ENCODE measurements at places on chromosomes 3 and 15.

DNA sequence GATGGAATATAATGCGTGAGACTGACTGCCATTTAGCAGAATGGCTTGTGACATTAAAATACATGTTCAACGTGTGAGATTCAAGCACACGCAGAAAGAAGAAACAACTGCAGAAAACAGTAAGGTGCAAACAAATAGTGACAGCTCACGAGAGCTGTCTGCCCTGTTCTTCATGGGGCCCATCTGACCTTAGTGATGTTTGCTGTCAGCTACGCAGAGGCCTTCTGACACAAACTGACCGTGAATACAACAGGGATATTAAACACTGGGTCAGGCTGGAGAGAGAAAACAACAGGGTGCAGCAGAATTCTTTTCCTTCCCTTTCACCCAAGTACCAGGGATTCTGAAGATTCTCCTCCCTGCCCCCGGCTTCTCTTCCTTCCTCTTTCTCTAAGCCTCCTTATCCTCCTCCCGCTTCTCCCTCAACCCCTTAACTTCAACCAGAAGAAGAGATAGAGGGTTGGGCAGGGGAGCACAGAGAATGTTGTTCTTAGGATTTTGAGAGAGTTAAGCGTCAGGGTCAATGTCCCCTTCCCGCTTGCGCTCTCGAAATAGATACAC, 2.1 kb downstream of the TNFAIP8L3 start:
- no peak for DNase-seq

DNA sequence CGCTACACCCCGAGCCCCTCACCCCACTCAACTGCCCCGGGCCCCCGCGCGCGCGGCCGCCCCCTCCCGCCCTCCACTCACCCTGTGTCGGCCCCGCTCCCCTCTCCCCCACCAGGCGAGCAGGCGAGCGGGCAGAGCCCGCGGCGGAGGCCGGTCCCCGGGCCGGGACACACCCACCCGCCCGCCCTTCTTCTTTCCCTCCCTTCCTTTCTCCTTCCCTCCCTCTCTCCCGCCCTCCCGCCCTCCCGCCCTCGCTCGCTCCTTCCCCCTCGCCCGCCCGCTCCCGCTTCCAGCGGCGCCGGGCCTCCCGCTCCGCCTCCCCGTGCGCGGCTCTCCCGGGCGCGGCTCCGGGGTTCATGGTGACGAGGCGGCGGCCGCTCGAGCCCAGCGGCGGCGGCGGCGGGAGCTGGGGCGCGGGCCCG, at the start of gene CTDSPL:
CTDSPL (plus strand) TSS at position 261 of the 422 bp plus-strand sequence. CDS start 320 bp downstream, outside the sequence.
- no peak for DNase-seq

GRCh38 chr15:77983708-77984445, 93.6 kb downstream of the TBC1D2B start:
- DNase-seq: no peak

GRCh38 chr15:64523240-64523639, 62.9 kb downstream of the ZNF609 start:
- DNase-seq: no peak

- no peak for DNase-seq
These were observed 10.3 kb upstream of the MUSTN1 start for GRCh38 chr3:52845157-52845556.

DNA sequence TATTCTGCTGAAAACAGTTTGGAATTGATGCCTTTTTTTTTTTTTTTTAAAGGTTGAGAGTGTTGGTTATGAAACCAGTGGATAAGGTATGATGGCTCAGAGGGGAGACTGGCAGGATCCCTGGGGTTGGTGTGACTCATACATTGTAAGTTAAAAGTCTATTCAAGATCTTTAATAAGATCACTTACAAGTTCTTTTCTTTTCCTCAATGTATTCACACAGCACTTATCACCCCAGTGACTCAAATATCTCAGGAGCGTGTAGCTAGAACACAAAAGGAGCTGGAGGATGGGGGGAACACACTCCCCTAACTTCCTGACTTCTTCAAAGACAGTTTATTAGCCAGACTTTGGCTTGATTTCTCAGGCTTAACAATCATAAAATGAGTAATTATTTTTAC, 285.3 kb downstream of the SV2B start:
- DNase-seq: no peak

DNA sequence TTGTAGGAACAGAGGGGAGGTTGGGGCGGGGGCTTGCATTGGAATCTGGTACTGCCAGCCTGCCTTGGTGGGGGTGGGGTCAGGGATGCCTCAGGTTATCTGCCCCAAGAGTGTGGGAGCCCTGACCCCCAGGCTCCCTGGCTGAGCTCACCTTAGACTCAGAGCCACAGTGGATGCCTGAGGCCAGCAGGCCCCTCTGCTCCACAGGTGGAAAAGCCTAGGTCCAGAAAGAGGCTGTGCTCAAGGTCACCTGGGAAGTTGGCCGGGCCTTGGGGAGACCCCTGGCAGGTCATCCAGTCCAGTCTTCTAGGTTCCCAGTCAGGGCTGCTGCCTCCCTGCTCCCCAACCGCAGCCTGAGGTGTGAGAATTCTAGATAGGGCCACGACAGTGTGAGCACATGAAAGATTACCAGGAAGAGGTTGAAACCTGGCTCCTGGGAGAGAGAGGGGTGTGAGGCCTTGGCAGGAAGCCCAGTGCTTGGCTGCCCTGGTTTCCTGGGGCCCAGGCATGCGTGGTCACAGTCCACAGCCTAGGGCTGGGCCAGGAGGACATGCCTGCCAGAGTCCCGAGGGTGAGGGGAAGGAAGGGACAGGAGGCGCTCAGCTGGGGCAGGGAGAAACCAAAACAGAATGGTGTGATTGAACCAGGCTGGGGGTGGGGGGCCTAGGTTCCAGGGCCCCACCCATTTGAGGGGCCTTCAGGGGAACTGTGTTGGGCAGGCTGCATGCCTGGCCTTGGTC, 4.9 kb downstream of the HDAC11 start:
- DNase-seq: peak; percentile 79

DNA sequence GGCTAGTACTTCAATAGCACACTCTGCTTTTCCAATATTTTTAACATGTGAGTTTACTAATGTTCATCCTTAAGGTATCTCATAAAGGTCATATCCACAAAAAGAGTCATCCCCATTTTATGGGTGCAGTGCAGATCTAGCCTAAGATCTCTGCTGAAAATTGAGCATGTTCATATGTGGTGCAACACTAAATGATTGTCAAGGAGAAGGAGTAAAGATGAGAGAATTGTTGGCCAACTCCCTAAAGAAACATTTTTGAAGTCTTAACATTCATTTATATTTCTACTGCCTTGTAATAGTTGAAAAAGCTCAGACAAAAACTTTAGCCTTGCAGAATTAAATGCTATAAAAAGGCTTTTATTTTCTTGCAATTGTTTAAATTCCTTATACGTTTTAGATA, 1159.6 kb downstream of the TBL1XR1 start:
- no peak for DNase-seq

DNA sequence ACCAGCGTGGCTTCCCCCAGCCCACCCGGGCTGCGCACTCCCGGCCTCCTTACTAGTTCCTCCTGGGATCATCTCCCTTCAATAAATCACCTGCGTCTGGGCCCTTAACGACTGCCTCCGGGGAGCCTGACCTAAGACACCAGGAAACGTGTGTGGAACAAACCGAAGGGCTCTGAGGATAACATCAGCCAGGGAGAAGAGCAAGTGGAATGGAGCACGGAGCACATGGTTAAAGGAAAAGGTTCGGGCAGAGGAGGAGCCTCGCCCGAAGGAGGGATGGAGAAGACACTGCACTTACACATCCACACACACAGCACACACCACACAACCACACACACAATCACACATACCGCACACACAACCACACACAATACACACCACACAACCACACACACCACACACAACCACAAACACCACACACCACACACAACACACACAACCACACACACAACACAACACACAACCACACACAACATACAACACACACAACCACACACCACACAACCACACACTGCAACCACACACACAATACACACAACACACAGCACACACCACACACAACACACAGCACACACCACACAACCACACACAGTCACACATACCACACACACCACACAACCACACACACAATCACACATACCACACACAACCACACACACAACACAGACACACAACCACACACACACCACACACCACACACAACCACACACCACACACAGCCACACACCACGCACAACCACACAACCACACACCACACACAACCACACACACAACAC, 24.7 kb downstream of the CPN2 start:
- no peak for DNase-seq

DNA sequence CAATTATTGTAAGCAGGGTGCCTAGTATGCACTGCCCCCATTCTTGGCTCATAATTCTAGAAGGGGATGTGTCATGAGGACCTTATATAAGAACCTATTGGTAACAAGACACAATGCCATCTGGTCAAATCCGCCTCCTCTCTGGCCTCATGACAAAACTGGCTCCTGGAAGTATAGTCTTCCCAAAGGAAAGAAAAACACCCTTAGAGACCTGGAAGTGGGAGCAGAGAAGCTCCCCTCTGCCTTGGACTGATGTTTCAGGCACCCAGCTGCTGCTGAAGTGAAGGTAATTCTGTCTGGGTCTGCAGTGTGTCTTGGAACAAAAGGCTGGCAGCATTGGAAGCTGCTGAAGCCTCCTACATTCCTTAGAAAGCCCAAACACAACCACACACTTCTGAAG, 107.2 kb upstream of the CLSTN2 start:
- DNase-seq: no peak

DNA sequence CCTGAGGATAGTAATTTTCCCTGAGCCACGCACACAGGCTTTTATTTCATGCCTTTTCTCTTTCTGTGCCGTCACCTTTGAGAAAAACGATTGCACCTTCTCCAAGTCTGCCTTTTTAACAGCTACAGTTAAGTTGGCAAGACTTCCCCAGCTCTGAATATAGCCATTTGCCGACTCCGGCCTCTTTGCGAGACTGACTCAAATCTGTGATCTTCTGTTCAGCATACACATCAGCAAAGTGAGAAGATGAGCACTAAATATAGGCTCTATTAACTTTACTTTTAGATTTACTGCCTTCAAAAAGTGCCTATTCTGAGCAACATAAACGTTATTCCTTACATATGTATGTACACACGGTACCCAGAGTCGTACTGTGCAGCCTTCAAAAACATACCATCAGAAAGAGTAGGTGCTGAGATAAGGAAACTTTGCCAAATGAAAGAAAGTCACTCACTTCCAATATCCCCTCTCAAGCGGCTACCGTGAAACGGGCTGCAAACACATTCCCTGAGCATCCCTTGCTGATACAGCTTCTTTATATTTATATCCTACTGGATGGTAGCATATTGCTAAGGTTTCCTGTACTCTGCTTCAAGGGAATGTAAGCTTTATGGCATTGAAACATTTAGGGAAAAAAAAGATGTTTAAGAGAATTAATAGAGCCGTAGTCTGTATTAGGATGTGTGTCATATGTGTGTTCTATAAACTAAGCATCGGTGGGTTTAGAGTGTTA, 283.3 kb upstream of the TPRG1 start:
- no peak for DNase-seq

GRCh38 chr15:86079508-86080266, at the start of gene AGBL1:
Gene AGBL1, plus strand, starts transcription at chr15:86079871.
- DNase-seq: no peak

DNA sequence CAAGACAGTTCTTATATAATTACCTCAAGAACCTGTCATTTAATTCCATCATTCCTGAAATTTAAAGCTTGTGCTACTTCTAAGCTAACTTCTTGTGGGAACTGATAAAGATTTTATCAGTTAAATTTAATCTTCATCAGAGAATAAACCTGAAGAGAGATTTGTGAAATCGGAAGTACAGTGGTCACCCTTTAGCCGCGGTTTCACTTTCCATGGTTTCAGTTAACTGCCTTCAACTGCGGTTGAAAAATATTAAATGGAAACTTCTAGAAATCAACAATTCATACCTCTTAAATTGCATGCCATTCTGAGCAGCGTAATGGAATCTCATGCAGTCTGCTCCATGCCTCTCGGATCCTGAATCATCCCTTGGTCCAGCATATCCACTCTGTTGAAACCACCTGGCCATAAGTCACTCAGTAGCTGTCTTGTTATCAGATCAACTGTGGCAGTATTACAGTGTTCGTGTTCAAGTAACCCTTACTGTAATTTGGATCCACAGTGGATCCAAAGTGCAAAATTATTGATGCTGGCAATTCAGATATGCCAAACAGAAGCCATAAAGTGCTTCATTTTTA, 626.1 kb downstream of the CADM2 start:
- no peak for DNase-seq

DNA sequence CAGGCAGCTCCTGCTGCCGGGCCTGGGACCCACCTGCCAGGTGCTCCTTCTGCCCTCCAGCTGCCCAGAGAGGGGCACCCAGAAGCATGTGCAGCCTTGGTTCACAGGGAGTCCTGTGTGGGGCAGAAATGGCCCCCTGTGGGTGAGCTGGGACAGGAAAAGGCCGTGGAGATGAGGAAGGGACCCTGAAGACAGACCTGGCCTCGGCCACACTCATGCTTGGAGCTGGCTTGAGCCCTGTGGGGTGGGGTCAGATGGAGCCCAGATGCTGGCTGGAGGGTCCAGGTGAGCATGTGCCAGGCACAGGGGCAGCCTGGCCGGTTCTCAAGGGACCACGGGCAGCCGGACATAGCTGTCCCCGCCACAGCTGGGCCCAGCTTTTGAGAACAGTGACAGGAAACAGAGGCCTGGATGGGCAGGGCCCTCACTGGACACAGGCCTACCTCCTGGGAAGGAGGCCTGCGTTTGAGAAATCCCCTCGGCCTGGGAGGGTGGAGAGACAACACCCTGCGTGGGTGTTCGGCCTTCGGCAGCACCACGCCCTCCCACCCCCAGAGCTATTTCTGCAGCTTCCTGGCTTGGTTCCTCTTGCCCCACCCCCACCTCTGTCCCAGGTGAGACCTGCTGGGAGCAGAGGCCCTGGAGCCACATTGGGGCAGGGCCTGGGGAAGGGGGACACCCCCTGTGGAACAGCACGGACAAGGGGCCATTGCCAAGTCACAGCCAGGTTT, 132.6 kb upstream of the MEF2A start:
- DNase-seq: no peak

GRCh38 chr15:69697916-69698315, 245.3 kb downstream of the RPLP1 start:
- no peak for DNase-seq

DNA sequence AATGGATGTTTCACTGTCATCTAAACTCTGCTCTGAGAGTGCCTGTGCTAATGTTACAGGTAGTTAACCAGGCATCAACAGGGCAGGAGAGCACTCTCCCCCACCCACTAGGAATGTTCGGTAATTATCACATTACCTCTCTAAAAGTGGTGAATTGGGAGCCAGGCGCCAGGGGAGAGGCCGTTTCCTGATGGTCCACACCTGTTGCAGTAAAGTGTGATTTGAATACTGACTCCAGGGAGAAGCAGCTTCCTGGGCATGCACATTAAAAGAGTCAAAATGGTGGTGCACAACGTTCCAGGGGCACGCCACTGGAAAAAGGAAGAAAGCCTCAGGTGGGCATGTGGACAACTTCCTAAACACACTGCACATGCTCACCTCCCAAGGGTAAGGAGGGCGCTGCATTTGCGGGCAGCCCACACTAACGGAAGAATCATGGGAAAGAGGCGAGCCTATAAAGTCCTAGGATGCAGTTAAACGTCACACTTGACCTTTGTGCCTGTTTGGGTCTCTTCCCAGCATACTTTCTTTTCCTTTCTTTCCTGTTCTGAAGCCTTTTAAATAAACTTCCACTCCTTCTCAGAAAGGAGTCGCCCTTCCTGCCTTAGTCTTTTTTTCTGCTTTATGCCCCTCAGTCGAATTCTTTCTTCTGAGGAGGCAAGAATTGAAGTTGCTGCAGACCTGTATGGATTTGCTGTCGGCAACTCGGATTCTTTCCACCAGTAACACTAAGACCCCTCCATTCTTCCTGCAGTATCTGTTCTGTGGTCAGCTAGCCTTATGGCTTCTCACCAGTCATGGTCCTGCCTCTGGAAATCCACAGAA, 28.9 kb upstream of the GPD1L start:
- DNase-seq: no peak

GRCh38 chr15:68301301-68301700, 23.8 kb downstream of the FEM1B start:
- no peak for DNase-seq

Data from substantia nigra (tissue), 51 donors.